Stimulated activated CD4-positive, alpha-beta T cell treated with anti-CD3 and anti-CD28 coated beads, Interleukin-15, amount 100 ng/mL, for 1 hour (primary cell): ENCODE measurements at places on chromosomes 13 and 19.

- DNase-seq: no peak
Measured at GRCh38 chr13:22049384-22049783, 378.5 kb downstream of the FGF9 start.

DNA sequence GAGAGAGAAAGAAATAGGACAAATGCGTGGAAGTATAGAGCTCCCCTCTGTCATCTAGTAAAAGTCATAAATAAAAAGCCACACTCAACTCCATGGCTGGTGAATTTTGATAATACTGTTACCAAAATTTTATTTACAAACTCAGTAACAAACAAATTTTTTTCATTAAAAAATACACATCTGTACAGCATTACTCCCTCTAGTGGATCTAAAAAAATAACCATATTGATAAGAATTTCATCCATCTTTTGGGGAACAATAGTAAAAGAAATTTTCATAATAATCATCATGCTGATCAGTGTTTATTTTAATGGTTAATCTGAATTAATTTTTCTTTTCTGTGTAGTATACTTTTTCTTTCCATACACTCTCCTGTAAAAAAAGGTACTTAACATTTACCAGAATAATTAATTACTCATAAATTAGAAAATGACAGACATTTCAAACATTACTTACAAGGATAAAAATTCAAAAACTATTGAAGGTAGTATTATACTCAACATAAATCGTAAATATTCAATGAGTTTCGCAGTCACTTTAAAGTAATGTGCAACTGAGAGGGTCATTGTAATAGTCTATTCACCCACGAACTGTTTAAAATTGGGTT lies 173.5 kb upstream of the LSM14A start:
- no peak for DNase-seq

GRCh38 chr19:58060231-58060630 lies 1.1 kb downstream of the ZNF135 start:
- no peak for DNase-seq

- no peak for DNase-seq
Measured at GRCh38 chr13:106917024-106917571, 349.2 kb upstream of the ARGLU1 start.

DNA sequence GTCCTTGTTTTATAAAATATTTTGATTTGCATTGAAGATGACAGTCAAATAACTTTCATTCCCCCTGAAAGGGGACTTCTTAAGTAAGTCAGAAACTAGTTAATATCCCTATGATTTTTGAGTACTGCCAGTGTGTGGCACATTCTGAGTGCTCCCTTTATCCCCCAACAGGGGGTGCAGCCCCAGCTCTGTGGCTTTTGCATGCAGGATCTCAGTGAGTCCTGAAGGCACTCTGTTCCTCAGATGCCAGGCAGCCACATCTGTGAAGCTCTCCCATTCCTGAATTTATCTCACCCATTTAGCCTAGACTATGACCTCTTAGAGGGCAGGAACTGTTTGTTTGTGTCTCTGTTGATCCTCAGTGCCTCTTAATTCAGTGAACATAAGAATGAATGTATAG lies 123.1 kb downstream of the CDK8 start:
- no peak for DNase-seq

DNA sequence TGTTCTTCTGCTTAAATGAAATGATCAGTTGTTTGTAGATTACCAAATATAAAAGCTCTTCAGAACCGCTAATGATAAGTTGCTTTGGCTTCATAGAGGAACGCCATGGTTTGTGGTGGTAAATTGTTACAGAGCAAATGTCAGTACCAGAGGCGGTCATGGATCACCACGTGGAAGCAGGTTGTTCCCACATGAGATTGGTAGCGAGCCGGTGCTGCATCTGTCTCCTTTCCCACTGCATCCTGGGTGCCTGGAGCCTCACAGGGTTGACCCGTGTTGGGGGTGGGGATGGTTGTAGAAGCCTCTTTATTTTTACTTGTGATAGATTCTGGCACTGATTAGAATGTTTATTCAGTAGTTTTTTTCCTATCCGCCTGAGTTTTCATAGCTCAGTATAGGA lies 14.7 kb downstream of the GARRE1 start:
- DNase-seq: no peak

DNA sequence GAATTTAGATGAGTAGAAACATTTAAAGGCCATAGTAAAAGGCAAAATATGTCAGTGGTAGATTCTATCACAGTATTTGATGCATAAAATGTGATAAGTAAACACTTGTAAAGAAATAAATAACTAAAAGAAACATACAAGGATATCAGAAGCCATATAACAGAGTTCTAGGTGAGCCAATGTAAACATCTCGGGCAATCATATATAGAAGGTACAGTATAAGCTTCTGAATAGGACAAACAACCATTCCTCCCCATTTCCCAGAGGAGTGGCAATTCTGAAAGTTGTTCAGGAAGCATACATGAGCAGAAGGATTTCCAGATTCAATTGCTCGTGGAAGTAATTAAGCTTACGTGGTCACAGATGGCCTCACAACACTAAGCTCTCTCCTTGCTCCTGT lies 267.3 kb downstream of the LHFPL6 start:
- DNase-seq: no peak

DNA sequence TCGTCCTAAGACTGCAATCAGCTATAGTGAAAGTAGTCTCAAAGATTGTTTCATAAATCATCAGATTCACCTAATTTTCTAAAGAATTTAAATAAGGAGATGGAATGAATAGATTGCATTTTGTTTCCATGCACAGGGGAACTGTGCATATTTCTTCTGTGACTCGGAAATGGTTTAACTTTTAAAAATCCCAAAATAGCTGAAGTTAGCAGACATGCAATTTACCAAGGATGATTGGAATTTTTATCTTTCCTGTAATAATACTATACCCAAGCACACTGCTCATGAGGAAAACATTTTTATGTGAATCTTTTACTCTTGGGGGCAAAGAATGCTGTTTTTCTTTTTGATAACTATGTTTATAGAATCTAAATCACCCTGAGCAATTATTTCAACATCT lies 15.0 kb upstream of the LMO7 start:
- DNase-seq: no peak
